H1 (cell line): ENCODE measurements at places on chromosomes 16 and 17. TPM values are rescaled to one million over a fixed set of nuclear protein-coding genes. Genes with fewer than 3 reads are reported as not detected.

Gene TXNDC17
- 182 and 192 TPM in 2 replicates for total RNA-seq

DNA sequence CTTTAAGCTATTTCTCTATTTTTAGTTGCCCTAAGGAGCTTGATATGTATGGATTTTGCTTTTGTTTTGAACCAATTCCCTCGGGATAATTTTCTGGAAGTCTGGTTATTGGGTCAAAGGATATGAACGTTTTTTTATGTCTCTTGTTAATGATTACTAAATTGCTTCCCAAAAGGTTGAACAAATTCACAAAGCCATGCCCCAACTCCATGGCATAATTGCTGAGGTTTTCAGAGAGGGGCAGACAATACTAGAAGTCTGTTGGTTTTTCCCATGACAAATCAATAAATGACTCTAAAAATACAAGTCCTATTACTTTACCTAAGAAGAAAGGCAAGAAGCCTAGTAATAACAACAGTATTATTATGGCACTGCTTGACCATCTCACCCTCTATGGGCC lies 11.4 kb upstream of the AKAP1 start:
- no peaks in the 10 kb centered on the region for H3K36me3 ChIP-seq
- H3K4me3 ChIP-seq: no peak overlapping the region
- H3K27me3 ChIP-seq: no peaks in the 10 kb centered on the region

Gene FXR2
- 26.2 and 26.8 TPM in 2 replicates for total RNA-seq

GRCh38 chr17:50692448-50693035 lies 15.2 kb downstream of the ANKRD40 start:
- H3K36me3 ChIP-seq: peaks cover 26% of the 10 kb centered on the region
- no peaks in the 10 kb centered on the region for H3K27me3 ChIP-seq
- peaks cover 13% of the 10 kb centered on the region for H3K4me1 ChIP-seq
- H3K4me3 ChIP-seq: no peak overlapping the region
- no peak overlapping the region for H3K27ac ChIP-seq

Gene TM4SF5
- not detected in 2 replicates for total RNA-seq
